PC-9 (cell line): ENCODE measurements at places on chromosomes 5 and 9.

DNA sequence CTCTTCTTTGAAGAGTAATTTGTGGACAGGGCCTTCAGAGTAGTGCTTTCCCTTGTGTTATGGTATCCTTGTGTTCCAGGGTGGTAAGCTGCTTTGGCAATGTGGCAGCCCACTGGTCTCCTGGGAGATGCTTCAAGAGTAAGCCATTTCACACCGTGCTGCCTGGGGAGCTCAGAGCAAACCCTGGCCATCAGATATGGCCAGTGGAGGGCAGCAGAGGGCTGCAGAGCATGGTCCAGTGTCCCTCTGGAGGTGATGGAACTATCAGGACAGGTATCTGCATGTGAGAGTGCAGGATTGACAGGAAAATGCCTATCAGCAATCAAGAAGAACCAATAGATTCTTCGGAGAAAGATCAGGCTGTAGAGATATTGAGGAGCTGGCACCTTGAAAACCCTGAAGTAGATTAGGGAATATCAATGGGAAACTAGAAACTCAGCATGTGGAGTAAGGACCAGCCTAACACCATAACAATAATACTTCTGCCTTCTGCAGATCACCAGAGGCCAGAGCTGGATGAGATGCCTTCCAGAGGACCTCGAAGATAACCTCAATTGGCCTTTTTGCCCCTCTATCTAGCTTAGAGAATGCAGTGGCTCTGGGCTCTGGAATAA is 90.8 kb downstream of the PLPPR1 start:
- DNase-seq: peak; percentile 40

DNA sequence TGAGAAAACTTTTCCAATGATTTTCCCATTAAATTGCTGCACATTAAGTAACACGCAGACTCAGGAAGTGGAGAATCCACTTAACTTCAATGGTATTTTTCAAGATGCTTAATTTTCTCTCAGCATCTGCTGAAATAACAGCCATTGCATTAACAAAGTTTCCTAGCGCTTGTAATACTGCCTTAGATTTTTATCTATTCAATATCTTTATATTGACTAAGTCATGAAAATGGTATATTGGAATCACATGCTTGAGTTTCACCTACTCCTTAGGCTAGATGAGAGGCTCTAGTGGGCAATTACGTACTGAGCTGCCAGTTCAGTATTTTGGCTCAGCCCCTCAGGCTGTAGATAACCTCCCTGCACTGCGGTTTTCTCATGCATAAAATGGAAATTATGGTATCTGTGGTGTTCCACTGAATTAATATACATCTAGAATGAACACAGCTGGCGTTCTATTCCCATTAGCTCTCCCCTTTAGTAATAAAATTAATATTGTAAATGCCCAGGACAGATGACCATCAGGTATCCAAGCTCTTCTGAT is 112.9 kb downstream of the MTX3 start:
- DNase-seq: no peak

DNA sequence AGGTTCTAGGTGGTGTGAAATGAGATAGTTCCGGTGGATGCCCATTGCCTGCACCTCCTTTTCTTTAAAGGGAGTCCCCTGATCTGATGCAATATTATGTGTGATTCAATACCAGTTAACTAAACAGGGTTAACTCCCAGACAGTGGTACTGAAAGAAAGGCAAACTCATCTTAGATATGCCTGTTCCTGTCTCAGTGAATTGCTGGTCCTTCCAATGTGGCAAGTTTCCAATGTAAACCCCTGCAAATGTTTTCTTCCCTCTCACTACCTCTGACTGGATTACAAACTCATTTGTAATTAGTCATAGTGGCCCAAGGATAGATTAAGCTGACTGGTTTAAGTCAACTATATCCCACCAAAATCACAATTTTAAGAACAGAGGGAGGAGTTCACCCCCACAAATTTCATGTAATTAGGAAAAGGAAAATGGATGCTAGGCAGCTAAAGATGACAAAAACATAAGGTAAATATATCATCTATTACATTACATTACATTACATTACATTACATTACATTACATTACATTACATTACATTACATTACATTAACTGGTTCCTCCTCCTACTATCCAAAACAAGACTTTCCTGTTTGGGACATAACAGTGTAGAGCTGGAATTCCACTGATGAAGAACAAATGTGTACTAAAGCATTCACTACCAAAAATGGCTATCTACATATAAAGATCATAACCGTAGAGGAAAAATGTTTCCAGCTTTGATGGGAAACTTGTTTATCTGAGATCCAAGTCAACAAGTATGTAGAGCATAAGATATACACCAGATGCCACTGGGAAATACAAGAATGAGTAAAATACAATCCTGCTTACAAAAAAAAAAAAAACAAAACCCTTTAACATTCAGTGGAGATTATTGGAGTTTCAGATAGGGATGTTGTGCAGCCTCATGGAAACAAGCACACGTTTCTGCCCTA is 121.5 kb upstream of the SNX2 start:
- no peak for DNase-seq

DNA sequence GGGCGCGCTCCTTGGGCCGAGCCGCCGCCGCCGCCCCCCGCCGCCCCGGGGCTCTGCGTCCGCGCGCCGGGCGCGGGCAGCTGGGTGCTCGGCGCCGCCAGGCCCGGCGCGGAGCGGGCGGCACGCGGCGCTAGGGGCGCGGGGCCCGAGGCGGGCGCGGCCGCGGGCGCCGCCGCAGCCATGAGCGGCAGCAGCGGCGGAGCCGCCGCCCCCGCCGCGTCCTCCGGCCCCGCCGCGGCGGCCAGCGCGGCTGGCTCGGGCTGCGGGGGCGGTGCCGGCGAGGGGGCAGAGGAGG is 351 bp downstream of the TRIO start:
- DNase-seq: no peak

DNA sequence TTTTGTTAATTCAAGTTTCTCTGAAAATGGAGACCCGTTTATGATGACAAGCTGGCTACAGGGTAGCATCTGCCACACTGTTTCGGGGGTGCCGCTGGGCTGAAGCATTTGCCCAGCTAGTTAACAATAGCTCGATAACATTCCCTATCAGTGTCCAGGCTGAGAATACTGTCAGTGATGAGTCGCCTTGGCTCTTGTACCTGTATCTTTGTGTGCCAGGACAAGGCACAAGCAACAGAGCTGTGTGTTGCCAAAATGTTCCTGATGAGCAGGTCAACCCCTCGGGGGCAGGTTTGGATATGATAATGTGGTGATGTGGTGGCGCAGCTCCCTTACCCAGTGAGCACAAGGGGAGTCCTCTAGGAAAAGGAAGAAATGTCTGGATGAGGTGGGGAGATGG is 7.0 kb downstream of the TGFBI start:
- DNase-seq: no peak

DNA sequence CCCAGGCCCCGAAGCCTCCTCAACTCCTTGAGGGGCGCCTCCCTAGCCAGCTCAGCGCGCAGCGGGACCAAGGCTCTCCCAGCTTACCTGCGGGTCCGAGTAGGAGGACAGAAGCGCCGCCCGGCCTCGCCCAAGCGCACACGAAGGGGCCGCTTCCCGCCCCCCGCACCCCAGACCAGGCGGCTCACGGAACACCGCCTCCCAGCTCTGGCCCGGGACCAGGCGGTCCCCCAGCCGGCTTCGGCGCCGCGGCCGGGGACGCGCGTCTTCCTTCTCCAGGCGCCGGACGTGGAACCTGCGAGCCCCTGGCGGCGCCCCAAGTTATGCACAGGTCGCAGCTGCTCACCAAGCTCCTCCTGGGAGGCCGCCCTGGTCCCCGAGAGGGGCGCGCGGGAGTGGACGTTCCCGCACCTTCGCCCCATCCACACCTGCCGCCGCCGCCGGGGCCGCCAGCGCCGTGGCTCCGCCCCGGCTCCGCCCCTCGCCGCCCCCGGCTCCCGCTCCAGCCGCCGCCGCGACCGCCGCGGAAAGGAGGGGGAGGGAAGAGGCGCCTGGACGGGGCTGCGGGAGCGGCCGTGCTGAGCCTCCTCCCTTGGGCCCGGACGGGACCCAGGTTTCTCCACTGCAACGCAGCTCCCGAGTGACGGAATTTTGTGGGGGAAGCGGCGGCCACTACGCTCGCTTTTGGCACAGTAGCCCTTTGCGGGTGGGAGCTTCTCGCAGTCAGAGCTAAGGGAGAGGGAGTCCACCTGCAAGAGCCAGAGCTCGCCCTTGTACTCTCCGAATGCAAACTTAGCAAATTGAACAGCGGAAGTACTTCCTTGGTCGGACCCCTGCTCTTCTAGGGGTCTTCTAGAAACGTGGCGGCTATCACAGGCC is 77.5 kb upstream of the IFNE start:
- peak; percentile 68 for DNase-seq

DNA sequence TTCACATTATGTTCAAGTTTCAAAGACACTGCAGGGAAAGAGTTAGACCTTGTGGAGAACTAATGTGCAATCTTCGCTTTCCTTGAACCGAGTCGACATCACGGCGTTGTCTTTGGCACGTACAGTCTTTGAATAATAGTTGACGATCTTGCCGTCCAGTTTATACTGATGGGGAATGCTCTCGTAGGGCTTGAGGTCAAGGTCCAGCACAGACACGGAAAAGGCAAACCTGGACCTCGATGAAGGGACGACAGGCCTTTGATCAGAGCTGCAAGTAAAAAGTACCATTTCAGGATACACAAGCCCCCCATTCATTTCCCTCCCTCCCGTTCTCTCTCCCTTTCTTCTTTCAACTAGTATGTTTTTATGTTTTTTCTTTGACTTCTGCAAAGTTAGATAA is 54.1 kb downstream of the IPPK start:
- DNase-seq: no peak
